ENCODE measurements at places on chromosomes 13 and 19.
A peak's percentile ranks its signal among the peaks of the same experiment; 100 is the strongest.

GRCh38 chr13:45205124-45205523 lies 4.3 kb upstream of the KCTD4 start:
- no peak for DNase-seq

DNA sequence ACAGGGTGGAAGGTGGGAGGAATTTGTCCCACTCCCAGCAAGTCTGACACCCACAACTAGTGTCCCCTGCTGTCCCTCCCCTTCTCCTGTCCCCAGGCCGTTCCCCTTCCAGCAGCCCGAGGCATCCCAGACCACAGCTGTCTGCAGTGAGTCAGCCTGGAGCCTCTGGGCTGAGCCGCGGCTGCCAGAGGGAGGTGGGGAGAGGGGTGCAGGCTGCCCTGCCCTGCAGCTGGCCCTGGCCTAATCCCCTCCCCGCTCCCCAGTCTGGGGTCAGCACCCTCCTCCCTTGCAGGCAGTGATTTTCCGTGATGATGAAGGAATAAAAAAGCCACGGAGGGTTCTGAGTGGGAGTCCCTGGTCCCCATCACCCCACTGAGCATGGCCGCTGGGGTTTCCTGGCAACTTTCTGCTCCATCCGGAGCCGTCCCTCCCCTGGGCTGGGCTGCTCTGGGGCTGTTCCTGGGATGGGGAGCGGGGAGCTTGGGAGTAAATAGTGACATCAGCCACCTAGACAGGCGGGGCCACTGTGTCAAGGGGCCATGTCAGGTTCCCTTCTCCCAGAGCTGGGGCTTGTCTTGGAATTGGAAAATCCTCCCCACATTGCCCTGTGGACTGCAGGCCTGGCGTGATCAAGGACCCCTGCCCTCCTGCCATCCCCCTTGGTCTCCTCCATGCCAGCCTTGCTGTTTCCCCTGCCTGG lies 16.8 kb downstream of the SPC24 start:
- peak; percentile 73 for DNase-seq

DNA sequence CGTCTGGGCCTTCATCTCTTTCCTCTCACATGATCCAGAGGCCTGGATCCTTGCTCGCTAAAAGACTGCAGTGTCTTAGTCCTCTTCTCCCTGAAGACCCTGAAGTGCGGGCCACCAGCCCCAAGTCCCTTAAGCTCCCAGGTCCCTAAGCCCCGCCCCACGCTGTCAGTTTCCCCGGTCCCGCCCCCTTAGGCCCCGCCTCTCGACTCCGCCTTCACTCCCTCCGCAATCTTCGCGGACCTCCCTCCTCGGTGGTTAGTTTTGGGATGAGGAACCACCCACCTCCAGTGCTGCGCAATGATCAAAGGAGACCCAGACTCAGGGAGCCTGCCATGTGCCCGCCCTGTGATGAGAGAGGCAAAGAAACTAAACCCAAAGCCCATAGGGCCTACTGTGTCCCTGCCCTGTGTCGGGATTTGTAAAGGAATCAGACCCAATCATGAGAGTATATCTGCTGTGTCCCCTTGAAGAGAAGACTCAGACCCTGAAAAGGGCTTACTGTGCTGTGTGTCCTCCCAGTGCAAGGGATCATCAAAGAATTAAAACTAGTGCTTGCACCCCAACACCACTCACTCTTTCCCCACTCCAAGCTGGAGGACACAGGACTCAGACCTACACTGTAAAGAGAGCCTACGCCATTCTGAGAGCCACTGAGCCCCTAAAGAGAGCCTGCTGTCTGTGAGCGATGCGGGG lies 3.0 kb upstream of the COX6B1 start:
- peak; percentile 88 for DNase-seq

GRCh38 chr13:99941086-99941485 lies 30.5 kb downstream of the ZIC5 start:
- DNase-seq: no peak

- no peak for DNase-seq
Measured at GRCh38 chr13:111324736-111325135, 4.3 kb downstream of the TEX29 start.

DNA sequence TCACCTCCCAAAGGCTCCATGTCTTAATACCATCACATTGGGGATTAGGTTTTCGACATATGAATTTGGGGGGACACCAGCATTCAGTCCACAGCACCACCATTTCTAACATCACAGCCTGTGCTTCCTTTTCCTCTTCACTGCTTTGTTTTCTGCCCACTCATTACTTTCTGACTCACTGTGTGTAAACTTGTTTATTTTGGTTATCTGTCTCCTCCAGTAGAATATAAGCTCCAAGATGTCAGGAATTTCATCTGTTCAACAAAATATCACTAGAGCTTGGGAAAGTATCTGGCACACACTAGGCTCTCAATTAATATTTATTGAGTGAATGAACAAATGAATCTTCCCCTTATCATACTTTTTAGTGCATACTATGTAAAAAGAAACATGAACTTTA lies 152.0 kb downstream of the NUFIP1 start:
- DNase-seq: no peak

GRCh38 chr13:111281751-111282311 lies 38.6 kb upstream of the TEX29 start:
- DNase-seq: no peak

DNA sequence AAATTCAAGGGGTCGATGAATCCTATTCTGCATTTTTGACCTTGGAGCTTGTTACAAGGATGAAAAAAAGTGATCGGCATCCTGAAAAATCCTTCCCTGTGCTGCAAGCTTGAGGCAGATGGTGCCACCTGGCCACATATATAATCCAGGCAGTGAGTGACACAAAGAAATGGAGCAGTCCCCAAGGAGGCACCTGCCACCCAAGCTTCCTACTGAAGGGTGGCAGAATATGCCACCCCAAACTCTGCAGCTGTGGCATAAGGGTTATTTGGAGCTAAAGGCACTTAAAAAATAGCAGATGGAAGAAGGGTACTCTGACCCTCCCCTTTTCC lies 15.4 kb downstream of the TMEM272 start:
- no peak for DNase-seq

GRCh38 chr19:48458016-48458415 lies 2.6 kb downstream of the KCNJ14 start:
- no peak for DNase-seq

DNA sequence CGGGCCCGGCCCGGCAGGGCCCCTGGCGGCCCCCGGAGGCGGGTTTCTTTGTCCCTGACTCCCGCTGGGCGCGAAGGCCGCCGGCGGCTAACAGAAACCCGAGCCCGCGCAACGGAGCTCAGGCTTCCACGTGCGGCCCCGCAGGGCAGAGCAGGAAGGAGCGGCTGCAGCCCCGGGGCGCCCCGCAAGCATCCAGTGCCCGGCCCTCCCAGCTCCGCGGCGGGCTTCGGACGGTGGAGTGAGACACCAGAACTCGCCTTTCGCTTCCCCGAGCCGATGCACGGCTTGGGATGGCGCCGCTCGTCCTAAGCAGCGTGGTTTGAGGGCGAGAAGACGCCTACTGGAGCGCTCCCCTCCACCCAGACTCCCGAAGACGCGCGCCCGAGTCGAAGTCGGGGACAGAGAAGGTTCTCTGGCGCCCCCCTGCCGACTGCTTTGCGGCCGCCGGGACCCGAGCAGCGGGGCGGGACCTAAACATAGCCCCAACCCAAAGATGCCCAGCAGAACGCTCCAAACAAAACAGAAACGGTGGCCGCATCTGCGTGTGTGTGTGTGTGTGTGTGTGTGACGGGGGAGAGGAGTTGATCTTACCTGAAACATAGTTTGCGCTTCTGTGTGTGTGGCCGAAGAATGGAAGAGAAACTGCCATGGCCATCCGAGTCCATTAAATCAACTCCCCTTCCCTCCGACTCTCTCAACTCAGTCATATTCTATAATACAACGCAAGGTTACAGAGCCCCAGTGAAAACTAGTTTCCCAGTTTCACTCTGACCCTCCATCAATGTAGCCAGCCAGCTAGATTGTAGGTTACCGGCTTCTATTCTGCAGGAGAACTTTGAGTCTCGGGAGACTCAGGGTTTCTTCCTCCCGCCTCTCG lies 629 bp upstream of the FGF9 start:
- peak; percentile 75 for DNase-seq

DNA sequence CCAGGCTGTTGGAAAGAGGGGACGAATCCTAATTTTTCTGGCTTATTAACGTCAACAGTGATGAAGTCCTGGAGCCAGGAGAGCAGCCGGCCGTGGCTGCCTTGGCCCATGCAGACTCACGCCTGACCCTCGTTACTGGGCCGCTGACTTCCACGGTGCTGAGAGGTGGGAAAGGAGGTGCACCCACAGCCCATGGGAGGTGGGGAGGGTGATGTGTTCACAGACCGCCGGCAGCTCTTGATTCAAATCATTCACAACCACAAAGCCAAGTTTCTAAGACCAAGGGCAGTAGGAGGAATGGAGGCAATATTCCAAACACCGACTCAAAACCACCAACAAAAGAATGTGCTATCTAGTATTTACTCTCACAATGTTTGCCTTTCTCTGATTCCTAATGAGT lies 24.3 kb downstream of the COL4A2 start:
- DNase-seq: no peak

DNA sequence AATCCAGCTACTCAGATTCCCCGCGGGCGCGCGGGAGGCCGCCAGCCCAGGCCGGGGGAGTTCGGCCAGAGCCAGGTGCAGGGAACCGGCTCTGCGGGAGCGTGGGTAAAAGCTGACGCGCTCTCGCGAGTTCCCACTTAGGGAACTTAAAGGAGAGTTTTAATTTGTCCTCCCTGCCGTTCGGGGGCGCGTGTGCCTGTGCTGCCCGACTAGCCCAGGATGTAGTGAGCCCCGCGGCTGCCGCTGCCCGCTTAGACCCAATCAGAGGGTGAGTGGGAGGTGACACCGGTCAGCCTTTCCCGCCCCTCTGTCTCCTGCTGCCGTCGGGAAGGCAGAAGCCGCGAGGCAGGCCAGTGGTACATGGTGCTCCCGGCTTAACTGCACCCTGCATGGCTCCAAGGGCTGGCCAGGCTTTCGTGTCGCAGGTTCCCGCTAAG lies 36.0 kb upstream of the NEK3 start:
- DNase-seq: peak; percentile 89

DNA sequence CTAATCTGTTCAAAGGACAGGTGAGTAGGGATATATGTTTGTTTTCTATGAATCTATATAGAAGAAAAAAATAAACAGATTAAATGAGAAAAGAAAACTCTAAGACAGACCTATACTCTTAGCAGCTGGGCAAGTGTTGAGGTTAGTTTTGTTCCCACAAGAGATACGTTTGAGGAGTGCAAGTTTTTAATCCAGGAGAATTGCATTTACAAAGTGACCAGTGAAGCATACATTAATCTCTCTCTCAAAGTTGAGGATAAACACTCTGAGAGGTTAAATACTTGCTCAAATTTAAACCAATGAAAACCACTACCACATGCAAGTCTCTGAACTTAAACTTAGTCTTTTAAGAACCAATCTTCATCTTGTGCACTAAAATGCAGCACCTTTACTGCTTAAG lies 930.5 kb upstream of the MIR17HG start:
- no peak for DNase-seq

DNA sequence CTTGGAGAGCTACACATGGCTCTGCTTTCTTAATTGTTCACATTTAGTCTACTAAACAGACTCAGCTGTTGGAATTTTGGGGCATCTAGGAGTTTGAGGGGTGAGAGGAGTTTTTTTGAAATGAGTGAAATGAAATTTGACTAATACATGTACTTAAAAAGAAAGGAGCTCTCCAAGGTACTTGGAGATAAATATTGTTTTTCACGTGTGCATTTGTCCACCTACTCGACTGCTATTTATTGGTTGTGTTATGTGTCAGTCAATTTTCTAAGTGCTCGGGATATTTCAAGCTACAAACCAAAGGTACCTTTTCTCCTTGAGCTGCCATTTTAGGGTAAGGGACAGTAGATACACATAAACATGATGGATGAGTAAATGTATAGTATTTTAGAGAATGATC lies 697.0 kb downstream of the LIG4 start:
- no peak for DNase-seq

DNA sequence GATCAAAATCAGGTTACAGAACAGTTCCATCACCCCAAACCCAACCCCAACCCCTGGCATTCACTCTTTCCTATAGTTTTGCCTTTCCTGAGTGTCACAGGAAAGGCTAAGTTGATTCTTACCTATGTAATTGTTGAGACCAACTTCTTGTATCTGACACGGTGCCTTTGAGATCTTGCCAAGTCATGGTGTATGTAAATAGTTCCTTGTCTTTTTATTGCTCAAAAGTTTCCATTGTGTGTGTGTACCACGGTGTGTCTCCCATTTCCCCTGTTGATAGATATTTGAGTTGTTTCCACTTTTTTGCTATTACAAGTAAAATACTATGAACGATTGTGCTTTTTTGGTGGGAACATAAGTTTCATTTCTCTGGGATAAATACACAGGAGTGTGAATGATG lies 3.3 kb upstream of the IGFL2 start:
- DNase-seq: no peak

DNA sequence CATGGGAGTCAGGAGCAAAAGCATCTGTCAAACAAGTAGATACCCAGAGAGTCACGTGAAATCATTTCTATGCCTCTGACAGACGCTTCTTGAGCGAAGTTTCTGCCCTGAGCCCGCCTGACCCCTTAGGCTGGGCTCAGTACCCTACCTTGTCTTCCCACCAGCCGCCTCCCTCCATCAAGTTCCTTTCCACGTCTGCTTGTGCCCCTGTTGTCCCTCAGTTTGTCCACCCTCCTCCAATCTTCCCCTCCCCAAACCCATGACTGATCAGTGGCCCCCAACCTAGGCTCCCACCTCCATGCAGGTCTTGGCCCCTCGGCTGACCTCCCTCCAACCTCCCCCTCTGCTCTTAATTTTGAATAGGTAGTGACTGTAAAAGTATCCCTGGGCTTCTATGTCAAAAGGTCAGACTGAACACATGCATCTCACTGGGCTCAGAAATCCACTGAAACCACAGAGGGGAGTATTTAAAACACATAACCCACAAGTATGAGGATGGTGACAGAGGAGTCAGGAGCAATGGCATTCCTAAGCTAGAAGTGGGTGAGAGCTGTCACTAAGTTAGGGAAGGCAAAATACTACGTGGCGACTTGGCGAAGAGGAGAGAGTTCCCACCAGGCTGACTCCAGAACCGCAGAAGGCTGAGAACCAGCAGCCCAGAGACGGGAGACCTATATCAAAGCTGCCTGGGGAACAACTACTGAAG lies 1.7 kb upstream of the ZNF446 start:
- DNase-seq: no peak

DNA sequence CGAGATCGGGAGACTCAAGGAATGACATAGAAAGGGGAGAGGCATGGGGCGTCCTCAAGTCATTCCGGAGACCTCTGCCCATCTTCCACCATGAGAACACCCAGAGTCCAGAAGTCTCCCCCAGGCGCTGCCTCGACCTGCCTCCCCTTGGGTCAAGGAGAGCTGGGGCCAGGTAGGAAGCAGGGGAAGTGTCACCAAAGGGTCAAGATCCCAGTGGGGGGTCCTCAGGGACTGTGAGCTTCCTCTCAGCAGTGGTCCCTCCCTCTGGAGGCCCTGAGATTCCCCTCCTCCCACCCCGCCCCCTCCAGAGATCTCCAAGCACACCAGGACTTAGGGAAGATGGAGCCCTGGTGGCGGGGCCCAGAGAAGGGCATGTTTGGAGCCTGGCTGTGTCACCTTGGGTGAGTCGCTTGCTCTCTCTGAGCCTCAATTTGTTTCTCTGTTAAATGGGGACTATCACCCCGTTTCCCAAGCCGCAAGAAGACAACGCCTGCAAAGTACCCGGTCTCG lies 919 bp downstream of the DACT3 start:
- DNase-seq: peak; percentile 38

Data from ELF-1 (cell line).